Stimulated activated CD8-positive, alpha-beta memory T cell treated with anti-CD3 and anti-CD28 coated beads, Interleukin-2, amount 100 ng/mL, for 1 hour (primary cell): ENCODE measurements at places on chromosomes 4 and X.

DNA sequence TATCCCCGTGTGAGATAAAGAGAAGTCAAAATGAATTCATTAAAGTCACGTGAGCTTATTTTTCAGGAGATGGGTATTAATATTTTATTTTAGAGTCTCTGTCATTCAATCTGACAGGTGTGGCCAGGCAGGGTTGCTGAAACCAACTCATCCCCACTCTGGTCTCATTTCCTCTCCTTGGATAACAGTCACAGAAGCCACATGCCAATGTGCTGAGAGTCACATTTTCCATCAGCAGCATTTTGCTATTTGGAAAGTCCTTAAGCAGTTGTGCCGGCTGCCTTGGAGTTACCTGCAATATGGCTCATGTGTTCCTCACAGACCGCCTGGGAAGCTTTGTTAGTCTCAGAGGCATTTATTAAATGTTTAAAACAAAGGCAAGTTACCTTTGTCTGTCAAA lies 302.3 kb downstream of the DCHS2 start:
- no peak for DNase-seq

DNA sequence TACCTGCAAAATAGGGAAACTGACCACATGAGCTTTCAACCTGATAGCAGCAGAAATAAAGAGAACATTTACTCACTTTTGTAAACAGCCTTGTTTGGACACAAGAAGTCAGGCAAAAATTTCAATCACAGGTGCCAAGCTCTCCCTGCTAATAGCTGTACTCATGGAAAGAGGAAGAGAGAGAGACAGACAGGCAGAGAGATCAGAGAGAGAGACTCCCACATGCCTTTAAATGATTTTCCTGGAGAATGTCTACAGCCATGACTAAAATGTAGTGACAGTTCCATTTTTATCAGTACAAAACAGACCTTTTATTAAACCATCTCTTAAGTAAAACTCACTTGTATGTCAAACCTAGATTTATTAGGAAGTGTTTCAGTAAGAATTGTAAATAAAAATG lies 752.9 kb downstream of the TRAM1L1 start:
- DNase-seq = no peak

DNA sequence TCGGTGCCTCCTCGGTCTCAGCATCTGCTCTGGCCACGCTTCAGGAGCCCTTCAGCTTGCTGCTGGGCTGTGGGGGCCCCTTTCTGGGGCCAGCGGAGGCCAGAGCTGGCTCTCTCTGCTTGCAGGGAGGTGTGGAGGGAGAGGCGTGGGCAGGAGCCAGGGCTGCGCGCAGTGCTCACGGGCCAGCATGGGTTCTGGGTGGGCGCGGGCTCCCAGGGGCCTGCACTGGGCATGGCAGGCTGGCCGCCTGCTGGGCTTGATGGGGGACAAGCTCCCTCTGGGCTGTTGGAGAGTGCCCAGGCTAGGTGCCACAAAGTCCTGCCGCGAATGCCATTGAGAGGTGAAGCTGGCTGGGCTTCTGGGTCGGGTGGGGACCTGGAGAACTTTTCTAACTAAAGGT lies 57.3 kb upstream of the AGA start:
- no peak for DNase-seq

GRCh38 chr4:158801066-158801465 lies 32.2 kb downstream of the FNIP2 start:
- no peak for DNase-seq

- no peak for DNase-seq
Observed at GRCh38 chr4:84596826-84597225, 13.9 kb downstream of the CDS1 start.

GRCh38 chrX:53717205-53717604 lies 30.7 kb upstream of the HUWE1 start:
- DNase-seq = no peak

GRCh38 chr4:52244103-52244775 lies 193.1 kb downstream of the SPATA18 start:
- DNase-seq = no peak

DNA sequence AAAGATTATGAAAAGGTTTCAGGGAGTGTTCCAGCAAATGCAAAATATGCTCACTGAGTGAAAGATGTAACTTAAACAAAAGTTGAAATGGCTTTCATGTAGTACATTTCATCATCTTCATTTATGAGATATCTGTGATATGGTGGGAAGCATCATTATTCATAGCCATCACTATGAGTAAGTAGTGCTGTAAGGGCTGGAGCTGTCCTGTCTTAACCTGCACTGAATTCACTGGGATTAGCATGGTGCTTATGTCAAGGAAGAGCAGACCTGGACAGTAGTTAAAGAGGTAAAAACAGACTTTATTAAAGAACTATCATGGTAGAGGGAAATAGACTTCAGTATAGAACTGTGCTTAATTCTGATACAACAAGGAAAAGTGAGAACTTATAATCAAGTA lies 1347.3 kb downstream of the RPA4 start:
- DNase-seq = no peak

- no peak for DNase-seq
Observed at GRCh38 chrX:119442286-119442685, 26.0 kb upstream of the SLC25A5 start.

GRCh38 chr4:85632981-85633380 lies 158.0 kb downstream of the ARHGAP24 start:
- DNase-seq = no peak

DNA sequence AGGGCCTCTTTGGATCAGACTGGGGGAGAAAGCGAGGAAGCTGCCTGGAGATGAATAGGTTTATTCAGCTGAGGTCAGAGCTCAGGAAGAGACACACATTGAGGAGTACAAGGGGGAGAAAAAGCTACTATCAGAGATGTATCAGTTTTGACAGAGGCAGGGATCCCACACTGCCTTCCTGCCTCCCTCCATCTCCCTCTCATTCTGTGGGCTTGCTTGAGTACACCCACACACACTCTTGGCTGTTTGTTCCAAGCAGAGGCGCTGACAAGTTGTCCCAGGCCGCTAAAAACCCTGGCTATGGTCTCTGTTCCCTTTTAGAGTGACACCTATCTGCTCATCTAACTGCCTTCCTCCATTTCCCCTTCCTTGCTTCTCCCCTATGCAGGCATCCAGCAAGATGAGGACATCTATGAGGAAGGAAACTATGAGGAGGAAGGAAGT lies 5.2 kb downstream of the TSPYL2 start:
- DNase-seq = no peak

DNA sequence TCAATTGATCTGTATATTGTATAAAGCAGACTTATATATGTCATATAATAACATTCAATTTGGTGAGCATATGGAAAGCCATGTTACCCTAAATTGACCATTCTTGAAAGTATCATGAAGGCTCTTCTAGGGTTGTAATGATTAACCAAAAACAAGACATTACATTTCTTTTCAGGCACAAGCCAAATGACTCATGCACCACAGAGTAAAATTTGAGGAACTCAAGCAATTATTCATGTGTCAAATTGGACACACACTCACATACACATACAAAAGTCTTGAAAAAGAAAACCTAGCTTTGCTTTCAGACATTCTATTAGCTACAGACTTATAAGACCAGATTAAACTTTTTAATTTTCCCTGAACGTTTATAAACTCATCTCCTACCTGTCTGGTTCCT lies 146.5 kb upstream of the PCDH18 start:
- DNase-seq = no peak

GRCh38 chrX:3094261-3094660 lies 53.0 kb downstream of the ARSF start:
- DNase-seq = no peak

- DNase-seq = no peak
Observed at GRCh38 chr4:126202226-126202625, 887.5 kb downstream of the FAT4 start.

DNA sequence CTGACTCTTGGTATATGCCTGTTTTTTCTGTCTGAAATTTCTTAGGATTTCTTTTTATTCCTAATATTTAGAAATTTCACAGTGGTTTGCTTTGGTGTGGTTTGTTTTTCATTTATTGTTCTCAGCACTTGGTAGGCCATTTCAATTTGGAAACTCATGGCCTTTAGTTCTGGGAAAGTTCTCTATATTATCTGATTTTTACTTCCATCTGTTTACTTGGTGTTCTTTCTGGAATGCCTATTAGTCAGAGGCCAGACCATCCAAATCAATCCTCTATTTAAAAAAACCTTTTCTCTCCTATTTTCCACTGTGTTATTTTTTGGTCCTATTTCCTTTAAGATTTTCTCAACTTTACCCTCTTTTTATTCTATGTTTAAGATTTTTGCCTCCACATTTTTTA lies 188.1 kb upstream of the SFRP2 start:
- no peak for DNase-seq

DNA sequence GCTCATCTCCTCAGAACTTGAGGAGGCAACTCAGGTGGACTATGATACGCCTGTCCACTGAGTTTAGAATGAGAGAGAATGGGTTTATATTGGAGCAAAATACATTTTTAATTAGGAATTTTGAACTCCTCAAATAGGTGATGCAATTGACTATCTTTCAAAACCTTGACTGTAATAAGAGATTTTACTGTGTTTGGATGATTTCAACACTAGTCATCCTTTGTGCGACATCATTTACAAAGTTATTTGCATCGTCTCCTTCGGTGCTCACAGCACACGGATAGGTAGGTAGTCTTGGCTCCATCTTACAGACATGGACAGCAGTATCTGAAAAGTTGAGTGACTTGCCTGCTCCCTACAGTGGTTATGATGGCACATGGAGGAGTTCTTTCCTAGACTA lies 67.0 kb downstream of the AASDH start:
- DNase-seq = no peak

DNA sequence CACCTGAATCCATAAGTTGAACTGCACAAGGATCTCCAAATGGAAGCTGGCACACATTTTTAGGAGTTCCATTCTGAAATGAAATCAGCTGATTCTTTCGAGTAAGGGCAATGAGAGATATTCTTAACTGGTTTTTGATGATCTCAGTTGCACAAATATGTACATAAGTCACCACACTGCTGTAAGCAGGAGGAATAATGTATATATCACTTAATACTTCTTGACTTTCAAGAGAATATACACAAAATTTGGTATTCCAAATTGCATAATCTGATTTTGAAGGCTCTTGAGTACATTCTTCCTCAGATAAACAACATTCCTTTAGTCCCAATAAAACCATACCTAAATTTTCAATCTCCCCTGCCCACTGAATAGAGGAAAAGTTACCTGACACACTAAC lies 8.2 kb downstream of the FANCB start:
- DNase-seq = no peak

GRCh38 chr4:2401610-2401983 lies 16.8 kb downstream of the ZFYVE28 start:
- DNase-seq = no peak

DNA sequence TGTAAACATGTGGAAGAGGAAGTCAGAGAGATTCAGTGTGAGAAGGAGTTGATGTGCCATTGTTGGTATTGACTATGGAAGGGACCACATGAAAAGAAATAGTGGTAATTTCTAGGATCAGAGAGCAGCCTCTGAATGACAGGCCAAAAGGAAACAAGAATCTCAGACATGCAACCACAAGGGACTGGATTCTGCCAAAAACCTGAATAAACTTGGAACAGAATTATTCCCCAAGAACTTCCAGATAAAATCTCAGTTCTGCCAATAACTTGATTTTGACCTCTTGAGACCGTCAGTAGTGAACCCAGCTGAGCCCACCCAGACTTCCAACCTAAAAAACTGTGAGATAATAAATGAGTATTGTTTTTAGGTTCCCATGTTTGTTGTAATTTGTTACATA lies 653.6 kb upstream of the NR3C2 start:
- no peak for DNase-seq

DNA sequence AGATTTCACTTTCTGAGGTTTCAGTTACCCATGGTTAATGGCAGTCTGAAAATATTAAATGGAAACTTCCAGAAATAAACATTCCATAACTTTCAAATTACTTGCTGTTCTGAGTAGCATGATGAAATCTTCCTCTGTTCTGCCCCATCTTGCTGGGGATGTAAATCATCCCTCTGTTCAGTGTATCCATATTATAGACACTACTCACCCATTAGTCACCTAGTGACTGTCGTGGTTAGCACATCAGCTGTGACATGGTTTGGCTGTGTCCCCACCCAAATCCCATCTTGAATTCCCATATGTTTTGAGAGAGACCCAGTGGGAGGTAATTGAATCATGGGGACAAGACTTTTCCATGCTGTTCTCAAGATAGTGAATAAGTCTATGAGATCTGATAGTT lies 125.5 kb upstream of the GIMD1 start:
- DNase-seq = no peak

DNA sequence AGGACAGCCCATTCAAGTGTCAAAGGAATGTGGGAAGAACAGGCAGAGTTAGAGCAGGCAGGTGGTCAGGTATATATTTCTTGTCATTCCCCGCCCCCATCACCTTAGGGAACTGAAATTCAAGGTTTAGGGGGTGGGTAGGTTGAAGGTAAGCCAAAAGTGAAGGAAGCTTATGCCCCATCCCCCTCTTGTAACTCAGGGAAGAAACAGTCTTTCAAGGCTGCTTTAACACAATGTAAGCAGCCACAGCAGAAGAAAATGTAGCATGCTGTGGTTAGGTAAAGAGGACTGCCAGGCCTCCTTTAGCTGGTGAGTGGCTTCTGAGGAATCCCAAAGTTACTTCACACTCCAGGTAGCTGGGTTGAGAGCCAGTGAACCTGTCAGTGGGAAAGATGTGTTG lies 122.3 kb downstream of the RS1 start:
- DNase-seq = no peak

- no peak for DNase-seq
Observed at GRCh38 chr4:5785806-5786680, 75.0 kb downstream of the EVC start.
